ENCODE measurements at places on chromosomes 16 and 17.

- no peak for DNase-seq
Observed at GRCh38 chr16:20901068-20901435, 481 bp downstream of the LYRM1 start.

DNA sequence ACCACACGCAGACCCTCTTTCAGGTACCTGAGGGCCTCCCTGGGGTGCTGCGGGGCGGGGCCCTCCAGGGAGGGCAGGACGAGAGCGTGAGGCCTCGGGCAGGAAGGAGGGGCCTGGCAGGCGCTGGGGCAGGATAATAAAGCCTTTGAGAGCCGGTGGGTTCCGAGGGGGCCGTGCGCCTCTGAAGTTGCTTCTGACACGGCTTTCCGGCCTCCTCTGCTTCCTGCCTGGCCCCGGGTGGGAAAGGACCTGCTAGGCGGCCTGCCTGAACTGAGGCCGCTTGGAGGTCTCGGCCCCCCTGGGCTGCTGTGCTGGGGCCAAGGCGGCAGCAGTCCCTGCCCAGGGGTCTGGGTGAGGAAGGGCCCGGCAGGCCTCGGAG, 10.4 kb downstream of the CENPX start:
- DNase-seq: peak; percentile 59

- no peak for DNase-seq
Observed at GRCh38 chr16:49048557-49048956, 233.1 kb downstream of the CBLN1 start.

GRCh38 chr17:82686366-82687324, 11.9 kb downstream of the RAB40B start:
- no peak for DNase-seq

GRCh38 chr17:74746922-74747321, 1.5 kb upstream of the NHERF1 start:
- no peak for DNase-seq

- DNase-seq: no peak
Observed at GRCh38 chr16:80105160-80105559, 435.6 kb upstream of the DYNLRB2 start.

DNA sequence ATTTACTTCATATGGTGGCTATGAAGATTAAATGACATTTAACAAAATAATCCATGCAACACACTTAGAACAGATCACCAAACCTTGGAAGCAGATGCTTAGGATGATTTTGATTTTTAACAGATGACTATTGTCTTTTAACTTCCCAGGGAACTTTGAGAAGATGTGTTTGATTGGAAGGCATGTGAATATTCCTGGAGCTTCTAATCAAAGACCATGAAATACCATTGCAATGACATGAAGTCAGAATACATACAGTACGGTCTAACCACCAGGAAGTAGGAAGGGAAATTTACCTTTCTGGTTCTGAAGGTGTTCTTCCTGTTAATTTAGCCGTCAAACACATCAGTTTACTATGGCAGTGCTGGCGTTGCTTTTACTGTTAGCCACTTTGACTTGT, 414.9 kb downstream of the TMEM114 start:
- no peak for DNase-seq

DNA sequence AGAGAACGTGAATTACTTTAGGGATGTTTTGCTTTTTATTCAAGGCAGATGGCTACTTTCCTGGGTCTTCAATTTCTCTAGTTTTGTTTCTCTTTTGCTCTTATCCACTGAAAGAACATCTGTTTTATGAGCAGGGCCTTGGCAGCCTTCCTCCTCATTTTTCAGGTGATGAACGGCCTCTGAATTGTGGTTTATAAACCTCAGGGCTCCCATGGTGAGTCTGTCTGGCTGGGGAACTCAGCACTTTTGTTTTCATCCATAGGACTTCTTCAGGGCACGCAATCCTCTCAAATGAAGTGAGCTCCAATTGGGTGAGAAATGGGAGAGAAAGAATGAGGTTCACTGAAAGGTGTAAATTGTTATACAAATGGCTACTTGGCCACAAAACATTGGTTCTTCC, 186.4 kb upstream of the ERCC4 start:
- no peak for DNase-seq

- DNase-seq: peak; percentile 15
Observed at GRCh38 chr16:24070851-24071250, 185.3 kb upstream of the CACNG3 start.

DNA sequence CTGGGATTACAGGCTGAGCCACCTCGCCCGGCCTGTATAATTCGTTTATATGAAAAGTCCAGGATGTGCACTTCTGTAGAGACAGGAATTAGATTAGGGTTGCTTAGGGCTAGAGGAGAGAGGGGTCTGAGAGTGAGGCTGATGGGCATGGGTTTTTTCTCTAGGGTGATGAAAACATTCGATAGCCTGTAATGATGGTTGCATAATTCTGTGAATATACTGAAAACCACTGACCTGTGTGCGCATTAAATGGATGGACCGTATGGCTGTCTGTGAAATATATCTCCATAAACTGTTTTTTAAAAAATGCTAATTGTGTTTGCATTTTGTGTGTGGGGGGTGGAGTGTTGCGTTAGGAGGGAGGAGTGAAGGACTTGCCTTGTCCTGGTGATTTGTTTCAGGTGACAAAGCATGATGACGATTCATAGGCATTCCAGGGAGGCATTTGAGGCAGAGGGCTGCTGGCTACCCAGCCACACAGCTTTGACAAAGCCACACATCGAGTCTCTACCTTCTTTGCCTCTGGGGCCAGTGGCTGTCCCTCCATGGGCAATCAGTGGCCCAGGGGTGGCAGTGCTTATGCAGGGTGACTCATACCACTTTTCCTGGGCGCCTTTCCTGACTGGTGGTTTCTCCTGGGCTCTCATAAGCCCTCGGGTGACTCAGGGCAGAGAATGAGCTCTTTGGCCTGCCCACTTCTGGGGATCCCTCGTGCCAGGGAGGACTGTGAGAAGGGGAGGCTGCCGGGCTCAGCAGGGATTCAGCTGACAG, 148.5 kb upstream of the WSCD1 start:
- no peak for DNase-seq

DNA sequence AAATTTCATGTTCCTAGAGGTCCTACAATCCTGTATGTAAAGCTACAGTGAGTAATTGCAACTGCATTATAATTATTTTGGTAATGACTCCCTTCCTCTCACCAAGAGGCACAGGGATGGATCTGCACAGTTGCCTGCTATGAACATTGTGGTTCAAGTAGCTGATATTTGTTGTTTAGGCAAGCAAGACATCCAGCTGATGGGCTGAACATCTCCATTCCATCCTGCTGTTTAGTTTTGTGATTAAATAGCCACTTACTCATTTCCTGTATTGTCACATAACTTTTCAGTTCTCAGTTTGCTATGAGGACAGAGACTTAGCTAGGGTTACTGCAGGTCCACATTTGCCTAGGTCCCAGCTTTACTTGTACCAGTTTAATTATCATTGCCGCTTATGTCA, 181.2 kb upstream of the TBX2 start:
- no peak for DNase-seq

DNA sequence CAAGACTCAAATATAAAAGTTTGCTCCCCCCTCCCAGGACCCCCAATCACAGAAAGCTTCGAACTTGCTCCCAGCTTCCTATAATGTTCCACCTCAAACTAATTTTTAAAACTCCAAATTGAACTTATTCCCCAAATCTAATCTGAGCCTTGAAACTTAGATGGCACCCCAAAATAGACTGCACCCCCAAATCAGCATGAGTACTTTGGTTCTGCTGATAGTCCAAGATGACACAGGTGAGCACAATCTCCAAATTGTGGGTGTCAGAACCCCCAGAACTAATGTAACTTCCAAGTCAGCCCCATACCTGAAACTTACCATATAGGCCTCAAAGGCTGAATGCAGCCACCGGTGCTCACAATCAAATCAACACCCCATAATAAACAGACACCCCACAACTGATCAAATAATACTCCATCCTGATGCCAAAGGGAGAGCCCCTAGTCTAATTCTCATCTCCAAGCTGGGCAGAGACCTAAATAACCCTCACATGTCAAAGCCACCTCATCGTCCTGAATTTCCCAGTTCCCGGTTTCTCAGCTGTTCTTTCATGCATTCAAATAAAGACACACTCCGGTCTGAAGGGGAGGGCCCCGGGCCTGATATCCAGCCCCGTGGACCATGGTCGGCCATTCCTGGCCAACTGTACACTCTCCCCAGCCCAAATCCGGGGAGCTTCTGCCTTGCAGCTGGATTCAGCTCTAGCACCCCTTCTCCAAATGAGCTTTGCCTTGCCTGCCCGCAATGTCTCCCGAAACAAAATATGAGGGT, 1.8 kb upstream of the BCL6B start:
- DNase-seq: no peak

- no peak for DNase-seq
Observed at GRCh38 chr16:57345021-57345420, 13.6 kb upstream of the CCL22 start.

DNA sequence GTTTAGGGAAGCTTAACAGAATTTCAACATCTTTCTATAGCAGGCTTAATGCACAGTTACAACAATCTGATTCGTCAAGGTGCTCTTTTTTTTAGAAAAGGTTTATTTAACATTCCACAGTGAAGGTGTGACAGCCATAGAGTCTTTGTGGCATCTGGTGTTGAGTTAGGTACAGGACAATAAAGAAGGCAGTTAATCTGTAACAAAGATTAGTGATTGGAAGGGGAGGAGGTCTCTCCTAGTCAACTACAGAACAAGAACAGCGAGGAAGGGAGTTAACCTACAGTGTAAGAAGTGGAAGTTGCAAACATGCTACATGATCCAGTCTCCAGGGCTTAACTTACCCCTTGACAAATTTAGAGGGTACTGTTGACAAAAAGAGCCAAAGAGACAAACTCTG, 3.0 kb upstream of the ZDHHC7 start:
- DNase-seq: no peak

GRCh38 chr16:75836347-75837010, 110.2 kb upstream of the CPHXL start:
- DNase-seq: no peak

- DNase-seq: no peak
Observed at GRCh38 chr17:48593126-48593829, at the start of gene HOXB5. HOXB5 (minus strand) TSS chr17:48593779; CDS start chr17:48593682, 97 bp downstream.

DNA sequence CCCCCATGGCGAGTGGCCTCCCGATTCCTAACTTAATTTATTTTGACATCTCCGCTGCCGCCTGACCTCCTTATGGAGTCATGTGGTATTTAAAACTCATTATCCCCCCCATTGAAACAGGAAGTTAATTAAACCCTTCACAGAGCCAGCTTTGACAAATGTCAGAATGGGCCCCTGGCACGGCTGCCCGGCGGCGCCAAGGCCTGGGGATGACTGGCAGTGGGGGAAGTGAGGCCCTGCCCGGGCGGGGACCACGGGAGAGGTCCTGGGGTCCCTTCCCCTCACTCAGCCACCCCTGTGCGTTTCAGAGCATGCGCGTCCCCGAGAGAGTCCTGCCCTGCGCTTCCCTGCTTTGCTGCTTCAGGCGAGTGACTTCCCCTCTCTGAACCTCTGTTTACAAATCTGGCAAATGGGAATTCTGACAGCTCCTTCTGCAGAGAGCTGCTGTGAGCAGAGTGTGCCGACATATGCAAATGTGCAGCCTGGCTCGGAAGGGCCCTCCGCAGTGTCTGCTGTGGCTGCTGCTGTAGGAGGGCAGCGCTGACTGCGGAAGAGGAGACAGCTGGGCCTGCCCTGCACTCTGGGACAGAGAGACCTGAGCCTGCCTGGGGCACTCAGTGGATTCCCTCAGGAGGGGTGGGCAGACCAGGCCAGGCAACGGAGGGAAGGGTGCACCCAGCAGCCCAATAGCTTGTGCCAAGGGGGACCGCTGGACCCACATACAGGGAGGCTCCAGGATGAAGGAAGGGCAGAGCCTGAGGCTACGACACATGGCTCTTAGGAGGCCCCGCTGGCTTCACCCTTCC, 4.4 kb upstream of the ZFPM1 start:
- no peak for DNase-seq

GRCh38 chr17:58413684-58414083, 3.6 kb downstream of the RNF43 start:
- no peak for DNase-seq

DNA sequence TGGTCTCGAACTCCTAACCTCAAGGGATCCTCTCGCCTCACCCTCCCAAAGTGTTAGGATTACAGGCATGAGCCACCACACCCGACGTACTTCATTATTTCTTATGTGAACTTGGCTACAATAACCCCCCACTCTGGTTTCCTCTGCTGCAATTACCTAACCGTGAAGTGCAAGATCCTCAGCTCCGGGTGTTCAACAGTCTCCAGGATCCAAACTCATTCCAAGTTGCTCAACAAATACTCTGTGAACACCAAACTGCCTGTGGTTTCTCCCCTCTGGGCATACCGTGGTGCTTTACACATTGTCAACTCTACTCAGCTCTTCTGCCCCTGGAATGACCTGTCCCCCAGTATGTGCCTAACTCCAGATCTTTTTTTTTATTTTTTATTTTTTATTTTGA, 6.8 kb upstream of the SULT1A1 start:
- DNase-seq: no peak

DNA sequence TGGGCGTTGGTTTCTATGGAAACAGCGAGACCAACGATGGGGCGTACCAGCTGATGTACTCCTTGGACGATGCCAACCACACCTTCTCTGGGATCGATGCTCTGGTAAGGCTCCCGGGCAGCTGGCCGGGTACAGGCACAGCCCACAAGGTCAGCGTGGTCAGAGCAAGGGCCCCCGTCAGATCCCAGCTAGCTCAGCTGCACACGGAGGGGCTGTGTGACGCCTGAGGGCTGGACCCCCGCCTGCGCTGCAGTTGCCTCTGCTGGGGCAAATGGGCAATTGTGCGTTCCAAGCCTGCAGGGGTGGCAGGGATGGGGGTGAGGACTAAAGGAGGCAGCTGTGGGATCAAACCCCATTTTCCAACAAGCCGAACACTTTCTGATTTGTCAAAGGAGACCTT, 17.5 kb downstream of the TTYH2 start:
- DNase-seq: no peak

DNA sequence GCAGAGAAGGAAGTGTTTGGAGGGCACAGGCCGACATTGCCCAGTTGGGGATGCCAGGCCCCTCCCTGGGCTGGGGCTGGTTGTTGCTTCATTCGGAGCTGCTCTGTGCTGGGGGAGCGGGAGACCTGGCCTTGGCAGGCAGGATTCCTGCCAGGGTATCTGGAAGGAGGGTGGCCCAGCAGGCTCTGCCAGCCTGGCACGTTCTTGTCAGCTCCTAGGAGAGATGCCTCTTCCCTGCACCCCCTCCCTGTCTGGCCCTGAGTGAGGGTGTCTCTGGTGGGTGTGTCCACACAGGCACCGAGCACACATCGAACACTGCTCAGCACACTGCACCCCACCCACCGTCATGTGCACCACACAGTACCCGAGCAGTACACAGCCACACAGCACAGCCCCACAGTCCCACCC, 35.2 kb downstream of the ARHGAP23 start:
- DNase-seq: no peak

DNA sequence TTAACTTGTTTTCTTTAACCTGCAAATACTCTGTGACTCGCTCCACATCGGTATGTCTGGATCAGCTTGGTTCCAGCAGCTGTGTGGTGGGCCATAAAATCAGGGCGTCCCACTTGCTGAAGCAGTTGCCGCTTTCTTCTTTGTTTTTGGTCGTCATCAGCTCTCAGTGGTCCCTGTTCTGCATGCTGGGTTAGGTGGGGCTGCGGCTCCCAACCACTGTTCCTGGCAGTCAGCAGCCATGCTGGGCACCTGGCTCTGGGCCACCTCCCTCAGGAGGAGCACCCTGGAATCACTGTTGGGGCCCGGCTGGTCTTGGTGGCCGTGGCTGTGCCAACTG, 23.0 kb downstream of the MGRN1 start:
- no peak for DNase-seq

Measured in neural crest cell (in vitro differentiated cells).